ENCODE measurements at places on chromosomes 5 and 9.

GRCh38 chr9:76403352-76403751, 9.1 kb upstream of the RFK start:
- no peak for DNase-seq

DNA sequence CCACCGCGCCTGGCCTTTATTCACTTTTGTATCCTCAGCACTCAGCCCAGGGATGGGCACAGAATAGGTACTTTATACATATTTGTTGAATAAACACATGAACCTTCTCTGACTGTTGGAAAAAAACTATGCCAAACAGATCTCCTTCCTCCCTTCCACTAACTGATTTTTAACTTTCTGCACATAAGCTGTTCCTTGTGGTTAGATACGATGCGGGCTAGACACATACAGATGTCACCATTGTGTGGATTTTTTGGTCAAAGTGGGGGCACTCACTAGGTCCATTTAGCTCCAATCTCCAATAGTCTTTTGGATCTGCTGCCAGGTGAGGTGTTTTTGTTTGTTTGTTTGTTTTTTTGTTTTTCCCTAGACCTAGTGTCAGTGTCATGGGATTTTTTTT, 5.1 kb downstream of the TEX48 start:
- DNase-seq: no peak

DNA sequence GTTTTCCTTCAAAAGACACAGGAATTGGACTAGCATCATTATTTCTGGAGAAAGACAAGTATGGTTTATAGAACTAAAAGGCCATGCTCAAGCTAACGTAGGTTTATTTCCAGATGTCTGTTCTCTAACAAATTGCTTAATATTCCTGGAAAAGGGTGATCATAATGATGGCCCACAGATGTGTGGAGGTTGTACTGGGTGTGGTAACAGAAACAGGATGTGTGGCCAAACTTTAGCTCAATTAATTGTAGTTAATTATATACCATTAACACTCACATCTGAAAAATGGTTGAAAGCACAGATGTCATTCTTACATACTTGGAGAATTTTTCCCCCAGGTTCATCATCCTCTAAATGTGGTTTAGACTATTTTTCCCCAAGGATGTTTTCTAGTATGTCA, 292.7 kb upstream of the RASA1 start:
- no peak for DNase-seq

- DNase-seq: no peak
These were observed 68.8 kb downstream of the RXRA start for GRCh38 chr9:134395002-134395517.

DNA sequence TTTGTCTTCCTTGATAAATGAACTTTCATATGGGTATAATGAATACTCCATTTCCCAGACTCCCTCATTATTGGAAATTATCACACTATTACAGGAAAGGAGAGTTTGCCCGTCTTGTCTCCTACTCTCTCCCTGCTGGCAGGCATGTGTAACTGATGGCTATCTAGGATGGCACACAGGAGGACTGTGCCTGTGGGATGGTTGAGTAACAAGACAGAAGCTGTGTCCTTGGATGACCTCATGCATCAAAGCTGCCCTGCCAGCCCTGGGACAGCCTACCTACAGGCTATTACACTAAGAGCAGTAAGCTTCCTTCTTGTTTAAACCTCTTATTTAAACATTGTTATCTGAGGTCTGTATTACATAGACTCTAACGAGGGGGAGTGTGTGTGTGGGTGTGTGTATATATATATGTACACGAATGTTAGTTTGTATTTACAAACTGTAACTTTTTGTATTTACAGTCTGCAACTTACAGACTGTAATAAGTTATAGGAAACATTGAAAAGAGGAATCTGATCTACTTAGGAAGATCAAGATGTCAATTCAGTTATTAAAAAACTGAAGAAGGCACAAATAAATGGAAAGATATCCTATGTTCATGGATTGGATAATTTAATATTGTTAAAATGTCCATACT, 247.6 kb upstream of the ACO1 start:
- DNase-seq: no peak

Measured in stimulated activated CD8-positive, alpha-beta memory T cell treated with anti-CD3 and anti-CD28 coated beads, Interleukin-4, amount 100 ng/mL, for 4 hours (primary cell).